Posterior vena cava (tissue), 2 donors: ENCODE measurements at places on chromosomes 2 and 18. TPM values are rescaled to one million over a fixed set of nuclear protein-coding genes. Genes with fewer than 3 reads are reported as not detected.
A peak's percentile ranks its signal among the peaks of the same experiment; 100 is the strongest.

LOXHD1 gene
- 0.37 TPM for total RNA-seq

RFTN2 gene
- 11.4 TPM for total RNA-seq

IL18R1 gene
- total RNA-seq = 7.4 TPM

DAW1 gene
- not detected for total RNA-seq

RGPD3 gene
- total RNA-seq = 0.14 TPM

ABCB11 gene
- total RNA-seq = not detected

DNA sequence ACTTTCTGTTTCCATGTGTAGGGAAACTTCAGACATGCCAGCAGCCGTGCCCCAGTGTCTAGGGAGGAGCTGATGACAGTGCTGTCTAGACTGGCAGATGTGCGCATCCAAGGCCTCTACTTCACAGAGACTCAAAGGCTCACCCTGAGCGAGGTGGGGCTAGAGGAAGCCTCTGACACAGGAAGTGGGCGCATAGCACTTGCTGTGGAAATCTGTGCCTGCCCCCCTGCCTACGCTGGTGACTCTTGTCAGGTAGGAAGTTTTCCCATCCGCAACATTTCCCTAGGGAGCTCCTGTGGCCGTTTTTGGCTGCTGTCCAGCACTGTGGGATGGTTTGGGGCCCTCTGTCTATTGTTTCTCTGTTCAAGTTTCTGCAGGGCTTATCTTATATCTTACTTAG lies 143.1 kb upstream of the TTC39C start:
- no peak for DNase-seq

DNA sequence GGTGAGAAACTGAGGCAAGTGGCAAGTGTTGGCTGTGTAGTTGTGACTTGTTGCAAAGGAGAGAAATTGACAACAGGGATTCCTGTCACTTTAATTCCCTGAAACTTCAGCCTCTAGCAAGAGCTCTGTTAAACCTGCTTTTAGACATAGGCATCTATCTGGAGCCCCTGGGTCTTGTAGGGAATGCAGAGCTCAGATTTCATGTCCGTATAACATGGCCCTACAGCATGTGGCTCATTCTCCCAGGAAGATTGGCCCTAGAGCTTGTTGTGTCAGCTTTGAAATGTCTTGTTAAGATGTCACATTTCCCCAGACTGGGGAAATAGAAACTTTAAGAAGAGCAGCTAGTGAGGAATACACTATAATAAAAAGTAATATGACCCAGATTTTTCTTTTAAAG lies 115.8 kb downstream of the POLE4 start:
- no peak for DNase-seq

GRCh38 chr18:41771973-41772372 lies 183.1 kb upstream of the PIK3C3 start:
- DNase-seq = no peak

DNA sequence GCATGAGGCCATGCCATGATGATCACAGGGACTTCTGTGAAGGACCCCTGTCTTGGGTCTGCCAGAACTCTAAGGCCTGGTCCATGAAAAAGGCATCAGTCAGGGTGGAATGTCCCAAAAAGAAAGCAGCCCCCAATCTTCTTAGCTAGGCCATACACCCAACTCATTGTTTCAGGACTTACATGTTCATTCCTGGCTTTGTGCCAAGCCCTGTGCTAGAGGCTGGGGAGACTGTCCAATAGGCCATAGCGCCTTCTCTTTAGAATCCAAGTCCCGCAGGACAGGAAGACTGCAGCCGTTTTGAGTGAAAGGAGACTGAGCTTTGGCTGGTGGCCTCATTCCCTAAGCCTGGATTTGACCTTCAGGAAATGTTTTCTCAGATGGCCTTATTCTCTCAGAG lies 247.3 kb downstream of the PRKCE start:
- no peak for DNase-seq

DNA sequence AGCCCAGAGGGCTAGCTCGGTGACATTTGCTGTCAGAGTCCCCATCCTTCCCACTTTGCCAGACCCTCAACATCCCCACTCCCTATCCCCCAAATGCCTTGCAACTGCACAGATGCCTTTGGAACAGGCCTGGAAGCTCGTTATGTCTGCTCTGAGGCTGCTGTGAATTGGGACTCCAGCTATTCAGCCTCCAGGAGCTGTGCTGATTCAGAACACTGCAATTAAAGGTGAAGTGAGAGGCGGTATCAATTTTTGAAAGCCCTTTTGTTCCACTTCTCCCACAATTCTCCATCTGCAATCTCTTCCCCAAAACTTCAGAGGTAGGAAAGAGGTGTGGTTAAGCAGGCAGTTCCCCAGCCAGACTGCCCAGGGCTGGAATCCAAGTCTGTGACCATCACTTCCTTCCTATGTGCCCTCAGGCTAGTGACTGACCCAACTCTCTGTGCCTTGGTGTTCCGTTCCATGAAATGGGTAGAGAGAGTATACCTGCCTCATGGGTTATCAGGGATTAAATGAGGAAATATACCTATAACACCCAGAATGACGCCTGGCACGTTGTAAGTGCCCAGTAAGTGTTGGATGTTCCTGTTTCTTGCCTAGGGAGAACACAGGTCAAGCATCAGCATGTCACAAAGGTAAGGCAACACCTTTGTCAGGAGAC lies 17.5 kb downstream of the NOSTRIN start:
- no peak for DNase-seq

GRCh38 chr2:66472225-66472843 lies 37.4 kb downstream of the MEIS1 start:
- no peak for DNase-seq

- no peak for DNase-seq
Observed at GRCh38 chr2:185567940-185568339, 170.7 kb upstream of the FSIP2 start.

DNA sequence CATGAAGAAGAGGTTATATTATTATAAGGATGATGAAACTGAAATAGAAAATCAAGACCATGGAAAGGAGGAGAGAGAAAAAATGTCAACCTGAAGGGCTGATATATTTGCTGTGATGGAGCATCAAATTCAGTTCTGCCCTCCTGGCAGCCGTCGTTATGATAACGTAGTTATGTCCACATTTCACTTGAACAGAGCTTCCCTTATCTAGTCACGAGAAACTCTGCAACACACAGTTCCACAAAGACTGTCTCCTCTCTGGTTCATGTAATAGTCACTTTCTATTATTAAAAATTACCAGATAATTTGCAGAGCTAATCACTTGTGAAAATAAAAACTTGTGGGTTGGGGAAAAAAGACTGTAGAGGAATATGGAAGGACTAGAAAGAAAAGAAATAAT lies 19.5 kb upstream of the RBMS1 start:
- no peak for DNase-seq

- peak; percentile 50 for DNase-seq
Observed at GRCh38 chr2:95073856-95074662, 47.5 kb downstream of the MRPS5 start.

DNA sequence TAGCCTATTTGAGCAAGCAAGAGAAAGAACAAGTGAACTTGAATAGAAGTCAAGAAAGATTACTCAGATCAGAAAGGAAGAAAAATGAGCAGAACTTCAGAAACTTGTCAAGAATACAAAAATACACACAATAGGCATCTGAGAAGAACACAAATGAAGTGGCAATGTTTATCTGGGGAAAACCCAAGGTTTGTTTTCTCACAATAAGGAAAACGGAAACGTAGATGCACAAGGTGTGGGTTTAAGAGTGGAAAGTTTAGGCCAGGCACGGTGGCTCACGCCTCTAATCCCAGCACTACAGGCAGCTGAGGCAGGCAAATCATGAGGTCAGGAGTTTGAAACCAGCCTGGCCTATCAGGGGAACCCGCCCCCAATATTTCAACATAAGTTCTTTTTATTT lies 159.5 kb upstream of the GYPC start:
- DNase-seq = no peak

DNA sequence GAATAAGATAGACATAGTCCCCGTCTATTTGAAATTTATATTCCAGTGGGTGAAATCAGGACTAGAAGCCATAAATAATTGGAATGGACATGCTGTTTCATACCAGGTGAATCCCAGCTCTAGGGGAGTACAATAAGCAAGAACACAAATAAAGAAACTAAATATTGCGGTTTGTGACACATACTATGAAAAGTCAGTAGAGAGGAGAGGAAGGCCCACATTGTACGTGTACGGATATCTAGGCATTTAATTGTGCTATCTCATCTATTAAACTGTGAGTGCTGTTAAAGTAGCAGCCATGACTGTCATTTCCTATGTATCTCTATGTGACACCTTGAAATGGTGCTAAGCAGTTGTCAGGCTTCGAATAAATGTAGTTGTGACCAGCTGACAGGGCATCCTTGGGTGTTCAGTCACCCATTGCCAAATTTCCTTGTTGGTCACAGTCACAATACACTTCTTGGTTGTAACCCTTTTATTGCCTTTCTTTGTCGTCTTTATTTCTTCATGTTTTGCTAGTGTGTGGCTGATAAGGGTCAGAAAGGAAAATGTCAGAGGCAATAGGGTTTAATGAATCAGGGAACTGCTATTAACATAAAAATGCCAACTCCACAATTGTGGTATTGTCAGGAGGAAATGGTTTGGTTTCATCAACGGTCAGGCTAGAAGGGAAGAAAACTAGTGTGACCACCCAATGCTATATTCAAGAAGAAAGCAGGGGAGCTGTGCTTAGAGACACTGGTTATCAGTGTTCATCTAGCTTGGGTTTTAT lies 31.5 kb downstream of the CPO start:
- DNase-seq = no peak

DNA sequence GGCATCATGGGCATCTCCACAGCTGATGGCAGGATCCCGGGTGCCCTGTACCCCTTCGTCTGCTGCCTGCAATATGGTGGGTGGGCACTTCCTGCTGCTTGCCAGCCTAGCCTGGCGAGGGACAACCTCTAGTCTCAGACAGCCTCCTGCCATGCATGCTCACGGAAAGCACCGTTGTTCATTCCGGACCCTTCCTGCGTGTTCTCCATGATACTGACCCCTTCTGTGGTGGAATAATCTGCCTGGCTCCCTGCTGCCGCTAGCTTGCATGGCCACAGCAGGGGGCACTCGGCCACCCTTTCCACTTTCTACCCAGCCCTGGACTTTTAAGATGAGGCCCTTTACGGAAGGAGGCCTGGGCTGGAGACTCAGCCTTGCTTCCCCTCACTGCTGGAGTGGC lies 12.0 kb downstream of the PCARE start:
- no peak for DNase-seq

- no peak for DNase-seq
Observed at GRCh38 chr2:171469176-171469575, 35.1 kb downstream of the DCAF17 start.
